ENCODE measurements at places on chromosomes 6 and 20.

GRCh38 chr6:152571089-152571488 is 66.1 kb downstream of the SYNE1 start:
- DNase-seq, result no peak

DNA sequence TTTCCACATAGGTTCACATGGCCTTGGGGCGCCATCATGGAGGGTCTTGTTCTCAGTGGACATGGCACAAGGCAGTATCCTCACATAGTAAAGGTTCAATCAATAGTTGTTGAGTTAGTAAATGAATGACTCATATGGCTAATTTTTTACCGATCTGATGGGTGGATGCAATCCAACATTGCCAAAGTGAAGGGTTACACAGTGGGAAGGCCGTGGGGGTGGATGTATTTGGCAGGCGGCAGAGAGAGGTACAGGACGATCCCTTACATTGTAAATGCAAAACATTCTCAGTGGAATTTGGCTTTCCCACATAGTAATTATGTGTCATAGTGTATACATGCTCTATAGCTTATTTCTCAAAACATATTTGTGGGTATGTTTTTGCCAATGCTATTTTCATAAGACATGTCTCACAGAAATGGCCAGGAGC is 21.0 kb upstream of the PDE7B start:
- DNase-seq, result no peak

- DNase-seq, result no peak
Observed at GRCh38 chr6:9399916-9400315, 964.6 kb upstream of the SLC35B3 start.

DNA sequence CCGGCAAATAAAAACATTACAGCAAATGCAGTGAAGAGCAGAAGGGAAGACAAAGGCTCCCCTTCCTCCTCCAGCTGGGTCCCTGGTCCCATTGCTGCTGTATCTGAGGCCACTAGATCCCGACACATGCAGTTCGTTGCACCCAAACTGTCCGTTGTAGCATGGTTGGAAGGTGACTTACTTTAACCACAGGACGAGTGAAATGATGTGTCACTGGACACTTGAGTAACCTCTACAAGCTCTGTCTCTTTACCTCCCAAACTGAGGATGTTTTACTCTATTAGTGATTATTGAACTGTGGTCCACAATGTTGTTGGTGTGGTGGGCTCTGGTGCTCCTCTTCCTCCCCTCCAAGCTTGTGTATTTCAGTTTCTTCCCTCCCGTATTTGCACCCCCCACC is 46.2 kb upstream of the ARMH2 start:
- no peak for DNase-seq

DNA sequence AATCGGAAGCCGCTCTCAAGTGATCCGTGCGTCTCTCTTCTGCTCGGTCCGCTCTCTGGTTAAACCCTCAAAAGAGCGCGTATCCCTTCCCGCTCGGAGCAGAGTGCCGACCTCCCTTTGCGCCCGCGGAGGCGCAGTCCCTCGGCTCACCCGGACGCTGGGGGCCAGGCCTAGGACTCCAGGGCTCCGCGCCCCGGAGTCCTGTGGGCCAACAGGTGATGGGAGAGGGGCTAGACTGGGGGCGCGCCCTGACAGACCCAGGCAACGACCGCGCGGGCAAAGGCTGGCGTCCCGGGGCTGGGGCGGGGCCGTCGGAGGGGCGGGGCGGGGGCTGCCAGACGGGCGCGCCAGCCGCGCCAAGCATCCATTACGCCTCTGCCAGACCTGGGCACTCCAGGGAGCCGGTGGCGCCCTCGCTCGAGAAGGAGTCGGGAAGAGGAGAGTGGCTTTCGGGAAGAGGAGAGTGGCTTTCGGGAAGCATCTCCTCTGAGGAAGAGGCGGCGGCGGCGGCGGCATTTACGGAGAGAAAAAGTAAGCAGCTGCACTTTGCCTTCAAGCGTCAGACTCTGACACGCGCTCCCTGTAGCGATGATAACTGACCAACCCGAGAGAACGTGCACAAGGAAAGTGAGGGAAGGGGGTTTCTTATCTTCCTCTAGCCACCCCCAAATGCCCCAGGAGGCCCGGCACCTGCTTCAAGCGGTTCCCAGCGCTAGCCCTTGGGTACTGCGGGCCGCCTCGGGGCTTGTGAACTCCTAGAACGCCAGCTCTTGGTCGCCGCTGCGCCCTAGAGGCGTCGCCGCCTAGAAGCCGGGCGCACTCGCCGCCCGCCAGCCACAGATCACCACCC is 2.6 kb downstream of the EPHA7 start:
- DNase-seq, result no peak

DNA sequence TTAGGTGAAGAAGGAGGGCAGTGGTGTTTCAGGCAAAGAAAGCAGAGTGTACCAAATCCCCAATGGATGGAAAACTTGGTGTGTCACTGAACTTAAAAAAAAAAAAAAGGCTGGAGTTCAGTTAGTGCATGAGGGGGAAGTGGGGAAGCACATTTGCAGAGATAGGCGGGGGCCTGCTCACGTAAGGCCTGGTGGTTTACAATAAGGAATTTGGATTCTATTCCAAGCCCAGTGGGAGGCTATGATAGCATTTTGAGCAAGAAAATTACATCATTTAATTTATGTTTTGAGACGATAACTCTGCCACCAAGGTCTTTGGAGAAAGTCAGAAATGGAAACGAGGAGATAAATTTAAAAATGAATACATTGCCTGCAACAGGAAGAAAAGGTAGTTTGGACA is 225.5 kb downstream of the EYA4 start:
- DNase-seq, result no peak

DNA sequence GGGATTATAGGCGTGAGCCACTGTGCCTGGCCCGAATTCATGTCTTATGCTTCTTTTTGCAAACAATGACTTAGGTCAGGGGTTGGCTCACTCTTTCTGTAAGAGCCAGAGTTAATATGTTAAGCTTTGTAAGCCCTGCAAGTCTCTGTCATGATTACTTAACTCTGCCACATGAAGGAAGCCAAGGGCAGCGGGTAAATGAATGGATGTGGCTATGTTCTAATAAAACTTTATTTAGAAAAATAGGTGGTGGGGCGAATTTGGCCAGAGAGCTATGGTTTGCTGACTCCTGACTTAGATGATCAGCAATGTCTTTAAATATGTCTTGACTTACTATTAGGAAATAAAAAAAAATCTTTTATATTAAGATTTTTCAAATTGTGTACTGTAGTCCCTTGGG is 114.9 kb upstream of the ZFP64 start:
- no peak for DNase-seq

GRCh38 chr6:144248476-144249301 is 36.4 kb upstream of the UTRN start:
- DNase-seq, result no peak

DNA sequence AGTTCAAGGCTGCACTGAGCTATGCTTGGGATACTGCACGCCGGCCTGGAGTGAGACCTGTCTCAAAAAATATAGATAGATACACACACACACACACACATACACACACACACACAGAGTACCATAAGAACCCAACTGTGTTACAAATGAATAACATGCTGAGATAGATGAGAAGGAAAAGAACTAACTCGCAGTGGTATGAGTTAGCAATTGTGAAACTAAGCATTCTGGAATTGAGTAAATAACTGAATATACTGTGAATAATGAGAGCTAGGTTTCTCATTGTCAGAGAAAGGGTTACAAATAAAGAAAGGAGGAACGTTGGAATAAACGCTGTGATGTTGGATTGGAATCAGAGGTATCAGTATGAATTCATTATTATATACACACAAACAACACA is 14.6 kb upstream of the FAXC start:
- DNase-seq, result no peak

GRCh38 chr6:31888276-31889258 is 8.9 kb downstream of the EHMT2 start:
- DNase-seq, result peak; percentile 42

- no peak for DNase-seq
Observed at GRCh38 chr6:4322846-4323309, 187.5 kb upstream of the ECI2 start.

DNA sequence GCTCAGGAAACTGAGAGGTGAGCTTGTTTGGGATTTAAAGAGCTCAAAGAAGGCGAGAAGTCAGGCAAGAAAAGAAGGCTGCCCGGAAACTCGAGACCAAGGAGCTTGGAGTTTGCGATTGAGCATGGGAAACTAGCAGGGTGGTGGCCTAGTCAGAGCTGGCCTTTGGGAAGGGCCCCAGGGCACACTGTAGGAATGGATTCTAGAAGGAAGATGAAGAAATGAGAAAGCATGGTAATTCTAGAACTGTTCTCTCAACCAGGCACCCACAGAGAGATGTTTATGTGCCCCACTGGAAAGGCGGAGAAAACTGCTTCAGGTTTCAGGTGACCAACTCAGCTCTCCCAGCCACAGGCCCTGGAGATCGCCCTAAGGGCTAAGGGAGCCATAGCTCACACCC is 126.2 kb downstream of the FOXO3 start:
- no peak for DNase-seq

- DNase-seq, result no peak
Observed at GRCh38 chr20:15567219-15567618, 1006.0 kb downstream of the KIF16B start.

- DNase-seq, result no peak
Observed at GRCh38 chr6:154127657-154128056, 88.6 kb downstream of the OPRM1 start.

DNA sequence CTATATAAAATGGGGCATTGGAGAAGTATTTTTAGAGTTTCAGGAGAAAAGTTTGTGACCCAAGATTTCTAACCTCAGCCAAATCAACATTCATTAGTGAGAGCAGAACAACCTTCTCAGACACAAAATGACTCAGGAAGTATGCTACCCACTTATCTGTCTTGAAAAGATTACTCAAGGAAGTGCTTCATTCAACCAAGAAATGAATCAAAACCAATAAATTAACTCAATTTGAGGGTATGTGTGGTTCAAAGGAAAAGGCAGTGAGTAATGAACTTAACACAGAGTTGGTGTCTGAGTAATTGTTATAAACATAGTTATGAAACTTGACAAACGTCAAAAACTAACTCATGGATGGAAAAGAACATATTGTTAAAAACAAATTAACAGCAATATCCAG is 227.6 kb downstream of the HAO1 start:
- DNase-seq, result no peak

DNA sequence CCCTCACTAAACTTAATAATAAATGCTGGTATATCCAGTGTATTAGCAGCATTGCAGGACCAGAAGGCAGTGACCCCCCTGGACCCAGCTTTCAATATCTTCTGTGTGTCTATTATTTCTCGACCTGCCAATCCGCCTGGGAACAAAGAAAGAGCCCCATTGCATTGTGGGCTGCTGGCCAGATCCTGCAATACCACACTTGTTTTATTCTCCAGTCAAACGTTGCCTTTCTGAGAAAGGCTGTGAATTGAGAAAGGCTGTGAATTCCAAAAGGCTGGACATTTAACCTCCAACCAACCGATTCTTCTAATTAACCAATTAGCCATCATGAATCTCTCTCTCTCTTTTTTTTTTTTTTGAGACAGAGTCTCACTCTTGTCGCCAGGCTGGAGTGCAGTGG is 1.5 kb upstream of the MTO1 start:
- DNase-seq, result no peak

GRCh38 chr6:42471142-42471541 is 19.4 kb upstream of the TRERF1 start:
- no peak for DNase-seq

GRCh38 chr6:131172222-131172621 is 37.0 kb downstream of the AKAP7 start:
- DNase-seq, result no peak

DNA sequence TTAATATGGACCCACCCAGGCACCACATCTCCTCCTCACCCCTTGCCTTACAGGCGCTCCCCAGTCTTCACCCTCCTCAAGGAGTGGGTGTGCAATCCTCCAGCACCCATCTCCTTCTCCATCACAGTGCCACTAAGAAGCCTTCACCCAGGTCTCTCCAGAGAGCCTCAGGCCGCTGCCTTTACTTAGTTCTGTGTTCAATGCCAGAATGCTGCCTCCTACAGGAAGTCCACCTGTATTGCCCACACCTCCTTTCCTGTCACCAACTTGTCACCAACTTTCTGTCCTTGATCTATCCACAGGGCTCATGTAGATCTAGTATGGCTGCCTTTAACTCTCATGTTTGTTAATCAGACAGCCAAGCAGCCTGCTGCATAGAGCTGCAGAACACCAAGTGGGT is 586 bp upstream of the LST1 start:
- DNase-seq, result no peak

DNA sequence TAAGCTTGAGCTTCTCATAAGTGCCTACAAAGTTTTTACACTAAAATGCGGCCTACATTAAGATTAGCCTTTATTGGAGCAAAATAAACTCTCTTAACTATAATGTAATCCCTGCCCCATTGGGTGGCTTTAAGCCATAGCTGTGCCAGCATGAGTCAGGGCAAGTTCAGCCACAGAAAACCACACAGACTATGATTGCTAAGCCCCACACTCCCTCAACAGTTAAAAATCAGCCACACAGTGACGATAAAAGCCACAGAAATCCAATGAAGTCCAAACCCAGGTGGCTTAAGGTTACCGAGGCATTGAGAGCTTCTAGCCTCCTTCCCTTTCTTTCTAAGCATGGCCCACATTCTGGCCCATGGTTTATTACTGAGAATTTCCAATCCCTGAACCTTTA is 61.6 kb downstream of the GRM1 start:
- no peak for DNase-seq

DNA sequence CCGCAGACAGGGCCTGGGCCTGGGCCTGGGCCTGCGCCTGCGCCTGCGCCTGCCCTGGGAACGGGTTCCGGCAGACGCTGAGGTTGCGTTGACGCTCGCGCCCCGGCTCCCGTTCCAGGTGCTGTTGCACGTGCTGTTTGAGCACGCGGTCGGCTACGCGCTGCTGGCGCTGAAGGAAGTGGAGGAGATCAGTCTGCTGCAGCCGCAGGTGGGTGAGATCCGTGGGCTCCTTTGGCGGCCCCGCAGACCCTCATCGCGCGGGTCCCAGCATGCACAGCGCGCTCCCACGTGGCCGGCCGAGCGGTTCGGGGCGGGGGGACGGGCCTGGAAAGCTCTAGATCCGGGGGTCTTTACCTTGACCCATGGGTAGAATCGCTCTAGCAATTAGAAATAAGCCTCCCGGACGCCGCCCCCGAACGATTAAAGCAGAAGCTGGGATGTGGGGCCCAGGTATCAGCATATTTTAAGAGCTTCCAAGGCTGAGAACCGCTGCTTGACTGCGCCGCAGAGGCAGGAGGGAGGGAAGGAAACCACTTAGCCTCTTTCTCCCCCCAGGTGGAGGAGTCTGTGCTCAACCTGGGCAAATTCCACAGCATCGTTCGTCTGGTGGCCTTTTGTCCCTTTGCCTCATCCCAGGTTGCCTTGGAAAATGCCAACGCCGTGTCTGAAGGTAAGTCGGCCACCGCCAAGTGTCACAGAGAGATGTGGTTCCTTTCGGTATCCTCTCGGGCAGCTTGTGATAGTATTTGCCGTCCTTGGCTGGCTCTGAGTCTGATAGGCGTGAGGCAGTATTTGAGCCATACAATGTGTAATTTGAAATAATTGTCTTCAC is 508 bp downstream of the NOP56 start:
- DNase-seq, result no peak

GRCh38 chr6:90465686-90466085 is 121.2 kb downstream of the MAP3K7 start:
- DNase-seq, result no peak
